ENCODE measurements at places on chromosomes 7 and 10.
A peak's percentile ranks its signal among the peaks of the same experiment; 100 is the strongest.

DNA sequence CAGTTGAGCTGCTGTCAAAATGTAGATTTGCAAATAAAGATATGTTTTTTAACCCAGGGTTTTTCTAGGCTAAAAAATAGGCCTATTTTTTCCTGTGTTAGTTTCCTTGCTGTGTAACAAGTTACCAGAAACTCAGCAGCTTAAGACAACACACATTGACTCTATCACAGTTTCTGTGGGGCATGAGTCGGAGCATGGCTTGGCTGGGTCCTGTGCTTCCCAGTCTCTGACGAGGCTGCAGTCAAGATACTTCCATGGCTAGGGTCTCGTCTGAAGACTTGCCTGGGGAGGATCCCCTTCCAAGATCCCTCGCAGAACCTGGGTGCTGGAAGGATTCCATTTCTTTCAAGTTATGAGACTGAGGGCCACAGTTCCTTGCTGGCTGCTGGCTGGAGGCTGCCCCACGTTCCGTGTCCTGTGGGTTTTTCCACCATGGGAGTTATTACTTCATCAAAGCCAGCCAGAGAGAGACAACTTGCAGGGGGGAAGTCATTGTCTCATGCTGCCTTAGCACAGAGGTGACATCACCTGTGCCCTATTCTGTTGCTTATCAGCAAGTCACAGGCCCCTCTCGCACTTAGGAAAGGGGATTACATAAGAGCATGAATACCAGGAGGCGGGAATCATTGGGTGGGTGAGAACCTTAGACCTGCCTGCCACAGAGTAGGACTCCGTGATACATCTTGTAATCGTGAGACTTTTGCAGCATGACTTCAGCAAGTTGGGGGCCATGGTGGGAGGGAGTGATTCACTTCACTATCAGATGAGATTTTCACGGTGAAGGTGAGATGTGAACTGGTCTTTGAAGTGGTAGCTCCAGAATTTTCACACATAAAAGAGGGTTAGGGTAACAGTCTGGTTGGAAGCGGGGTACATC is 77.9 kb downstream of the CCNY start:
- DNase-seq, result no peak

DNA sequence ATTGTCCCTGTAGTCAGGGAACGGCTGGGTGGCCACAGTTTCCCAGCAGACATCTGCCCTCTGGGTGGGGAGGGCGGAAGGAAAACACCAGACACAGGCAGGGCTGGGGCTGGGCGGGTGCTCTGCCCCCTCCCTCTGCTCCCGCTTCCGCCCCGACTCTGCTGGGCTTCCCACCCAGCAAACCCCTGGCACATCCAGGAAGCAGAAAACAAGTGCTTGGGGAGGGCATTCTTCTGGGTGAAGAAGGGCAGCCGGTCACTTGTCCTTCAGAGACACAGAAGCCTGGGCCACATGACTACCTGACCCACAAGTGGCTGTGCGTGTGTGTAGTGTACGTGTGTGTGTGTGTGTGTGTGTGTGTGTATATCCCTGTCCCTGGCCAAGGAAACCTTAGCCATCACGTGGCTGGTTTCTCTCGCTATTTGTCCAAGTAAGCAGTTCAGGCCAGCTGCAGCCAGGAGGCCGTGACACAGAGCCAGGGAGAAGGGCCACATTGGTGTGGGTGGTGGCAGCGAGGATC is 77.9 kb downstream of the ZMIZ1 start:
- no peak for DNase-seq

- DNase-seq, result no peak
Measured at GRCh38 chr7:81233208-81233940, 314.5 kb upstream of the SEMA3C start.

DNA sequence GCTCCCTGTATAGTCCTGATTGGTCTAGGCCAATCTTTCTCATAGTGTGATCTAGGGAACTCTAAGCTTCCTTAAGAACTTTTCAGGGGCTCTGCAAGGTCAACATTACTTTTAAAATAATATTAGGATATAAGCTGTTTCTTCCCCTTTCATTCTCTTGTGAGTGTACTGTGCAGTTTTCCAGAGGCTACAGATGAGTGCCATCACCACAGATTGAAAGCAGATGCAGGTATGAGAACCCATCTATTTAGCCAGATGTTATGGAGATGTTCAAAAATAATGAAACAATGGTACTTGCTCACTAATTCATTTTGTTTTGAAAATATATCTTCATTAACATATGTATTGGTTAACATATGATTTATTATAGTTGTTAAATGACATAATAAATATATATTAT is 169.2 kb upstream of the SEMA3A start:
- DNase-seq, result no peak

DNA sequence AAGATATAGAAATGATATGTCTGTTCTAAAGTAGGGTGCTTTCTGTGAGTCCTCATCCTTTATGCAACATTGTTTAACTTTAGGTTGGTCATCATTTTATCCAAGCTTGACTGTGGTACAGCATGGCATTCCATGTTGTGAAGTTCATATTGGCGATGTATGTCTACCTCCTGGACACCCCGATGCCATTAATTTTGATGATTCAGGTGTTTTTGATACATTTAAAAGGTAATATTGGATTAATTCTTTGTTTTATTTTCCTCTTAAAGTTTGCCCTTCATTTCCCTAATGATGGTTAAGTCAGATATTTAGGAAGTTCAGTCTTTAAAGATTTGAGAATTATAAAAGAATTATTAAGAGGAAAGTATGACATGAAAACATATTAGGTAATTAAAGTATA is 21.3 kb downstream of the HBP1 start:
- no peak for DNase-seq

- DNase-seq, result no peak
Measured at GRCh38 chr7:77858278-77858677, 59.7 kb downstream of the PHTF2 start.

DNA sequence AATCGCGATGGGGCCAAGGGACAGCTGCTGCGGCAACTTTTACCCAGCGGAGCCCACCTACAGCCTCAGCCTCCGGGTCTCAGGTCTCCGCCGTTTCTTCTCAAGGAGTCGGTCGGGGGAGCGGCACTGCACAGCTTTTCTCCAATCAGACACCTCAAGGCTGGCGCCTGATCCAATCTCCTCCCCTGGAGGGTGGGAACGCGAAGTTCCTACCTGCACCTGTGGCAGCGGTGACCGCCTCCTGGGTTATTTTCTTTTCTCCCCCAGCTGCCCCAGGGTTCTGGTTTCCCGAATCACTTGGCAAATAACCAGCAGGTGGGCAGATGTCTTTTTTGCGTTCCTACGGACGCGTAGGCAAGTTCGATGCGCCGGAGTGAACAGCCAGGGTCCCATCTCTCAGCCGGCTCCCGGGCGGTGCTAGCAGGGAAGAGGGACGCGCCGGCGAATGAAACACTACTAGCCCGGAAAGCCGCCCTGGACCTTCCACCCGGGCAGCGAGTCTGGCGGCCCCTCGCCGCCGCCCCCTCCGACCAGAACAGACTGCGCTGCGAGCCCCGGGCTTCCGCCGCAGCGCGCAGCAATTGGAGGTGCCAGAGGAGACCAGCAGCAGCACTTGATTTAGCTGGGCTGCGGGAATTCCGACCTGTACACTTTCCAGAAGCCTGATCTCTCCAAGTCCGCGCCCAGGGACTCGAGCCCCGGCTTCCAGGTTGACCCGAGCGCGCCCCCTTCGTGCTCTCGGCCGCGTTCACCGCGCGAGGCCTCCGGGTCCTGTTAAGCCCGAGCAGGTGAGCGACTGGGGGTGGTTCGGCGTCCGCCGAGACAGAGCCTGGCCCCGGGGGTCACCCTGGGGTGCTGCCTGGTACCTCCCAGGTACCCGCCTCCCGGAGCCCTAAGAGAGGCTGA is at the start of gene PRR15:
Gene PRR15 (plus strand): TSS at position 246 of the 906 bp plus-strand sequence. CDS start 2,495 bp downstream, outside the sequence.
- no peak for DNase-seq

DNA sequence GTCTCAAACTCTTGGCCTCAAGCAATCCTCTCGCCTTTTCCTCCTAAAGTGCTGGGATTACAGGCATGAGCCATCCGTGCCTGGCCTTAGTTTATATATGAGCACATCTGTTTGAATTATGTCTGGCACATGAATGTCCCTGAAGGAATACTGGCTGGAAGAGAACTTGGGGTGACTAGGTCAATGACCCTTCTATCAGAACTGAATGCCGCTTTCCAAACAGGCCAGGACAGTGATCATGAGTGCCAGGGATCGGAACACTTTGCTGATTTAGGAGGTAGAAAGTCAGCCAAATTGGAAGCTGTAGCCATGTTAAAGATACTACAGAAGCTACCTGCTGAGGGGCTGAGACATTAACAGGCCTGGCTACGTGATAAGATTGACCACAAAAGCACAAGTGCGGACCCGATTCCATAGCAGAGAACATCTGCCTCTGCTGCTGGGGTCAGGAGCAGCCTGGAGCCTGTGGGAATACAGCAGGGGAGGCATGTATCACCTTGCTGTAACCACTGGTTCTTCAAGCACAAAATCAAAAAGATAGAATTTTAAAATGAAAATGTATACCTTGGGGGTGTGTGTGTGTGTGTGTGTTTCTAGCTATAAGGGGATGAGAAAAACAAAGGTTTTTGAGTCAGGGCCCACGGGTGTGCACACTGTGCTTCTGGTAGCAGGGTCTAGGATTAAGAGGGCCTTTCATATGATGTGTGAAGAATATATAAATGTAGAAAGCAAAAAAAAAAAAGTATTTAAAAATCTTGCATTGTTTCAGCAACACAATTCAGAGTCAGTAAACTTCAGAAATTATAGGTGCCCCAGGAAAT is 293.7 kb downstream of the BBS9 start:
- no peak for DNase-seq

DNA sequence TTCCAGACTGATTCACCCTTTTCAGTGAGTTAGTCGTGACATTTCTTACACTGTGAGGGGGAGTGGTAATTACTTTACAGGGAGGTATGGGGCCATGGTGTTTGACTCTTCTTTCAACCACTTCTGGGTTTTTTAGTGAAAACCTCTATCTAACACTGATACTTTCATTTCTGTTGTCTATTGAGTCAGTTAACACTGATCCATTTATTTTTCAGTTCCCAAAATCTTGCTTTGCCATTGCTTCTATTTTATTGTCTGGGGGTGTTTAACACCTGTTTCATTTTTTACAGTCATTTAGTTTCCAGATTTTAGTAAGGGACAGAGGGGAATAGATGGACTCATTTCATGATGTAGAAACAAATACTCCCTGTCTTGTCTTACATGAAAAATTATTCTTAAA is 61.5 kb downstream of the HELLS start:
- no peak for DNase-seq

DNA sequence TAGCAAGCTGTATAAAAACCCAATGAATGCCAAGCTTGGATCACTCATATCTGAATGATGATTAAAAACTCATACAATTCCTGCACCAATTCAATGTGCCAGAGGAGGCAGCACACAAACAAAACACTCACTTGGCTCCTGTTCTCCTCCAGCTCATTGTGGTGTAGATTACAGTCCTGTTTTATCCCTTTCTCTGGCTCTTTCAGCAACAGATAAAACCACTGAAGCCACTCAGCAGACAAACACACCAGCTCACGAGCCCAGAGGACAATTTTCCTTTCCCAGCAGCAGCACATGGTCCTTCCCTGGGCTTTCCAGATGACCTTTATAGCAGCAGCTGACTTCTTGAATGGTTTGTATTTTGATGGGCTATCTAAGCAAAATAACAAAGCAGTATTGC is 107.3 kb upstream of the STARD3NL start:
- DNase-seq, result no peak

GRCh38 chr10:70437721-70438120 is 3.8 kb downstream of the NODAL start:
- no peak for DNase-seq

GRCh38 chr10:102152545-102152890 is 329 bp downstream of the NOLC1 start:
- peak; percentile 35 for DNase-seq

- DNase-seq, result no peak
Measured at GRCh38 chr7:5303591-5304505, 21.1 kb downstream of the SLC29A4 start.

DNA sequence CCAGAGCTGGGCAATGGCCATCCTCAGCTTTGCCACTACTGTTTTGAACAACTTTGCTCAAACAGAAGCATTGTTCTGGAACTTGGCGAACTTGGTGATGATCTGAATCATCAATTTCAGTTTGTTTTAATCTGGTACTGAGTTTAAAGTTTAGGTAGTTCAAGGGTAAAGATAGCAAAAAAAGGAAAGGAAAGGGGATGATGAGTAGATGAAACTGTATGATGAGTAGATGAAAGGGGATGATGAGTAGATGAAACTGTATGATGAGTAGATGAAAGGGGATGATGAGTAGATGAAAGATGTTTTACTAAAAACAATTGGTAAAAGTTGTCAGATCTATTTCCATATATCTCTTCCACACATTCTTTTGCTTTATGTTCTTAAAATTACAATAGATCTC is 737.0 kb downstream of the LRMDA start:
- no peak for DNase-seq

GRCh38 chr10:34811126-34811967 is 3.7 kb downstream of the PARD3 start:
- DNase-seq, result no peak

- DNase-seq, result no peak
Measured at GRCh38 chr10:133247681-133248333, 10.2 kb downstream of the VENTX start.

DNA sequence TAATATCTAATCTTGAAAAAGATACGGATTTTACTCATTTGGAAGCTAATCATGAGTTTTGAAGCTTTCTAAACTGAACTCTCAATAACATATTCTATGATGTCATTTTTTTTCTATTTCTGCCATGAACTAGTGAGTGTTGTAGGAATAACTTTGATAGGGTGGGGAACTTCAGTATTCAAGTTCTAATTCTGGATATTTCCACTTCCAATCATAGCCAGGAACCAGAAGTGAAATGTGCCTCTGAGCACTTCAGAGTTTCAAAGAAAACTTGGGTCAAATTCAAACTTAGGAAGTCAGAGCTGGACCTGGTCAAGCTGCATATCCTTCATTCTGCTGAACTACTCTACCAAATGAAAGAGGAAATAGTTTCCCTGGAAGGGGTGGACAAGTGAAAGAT is 847 bp downstream of the AGMO start:
- no peak for DNase-seq

GRCh38 chr10:105347487-105347886 is 706.4 kb downstream of the SORCS3 start:
- no peak for DNase-seq

DNA sequence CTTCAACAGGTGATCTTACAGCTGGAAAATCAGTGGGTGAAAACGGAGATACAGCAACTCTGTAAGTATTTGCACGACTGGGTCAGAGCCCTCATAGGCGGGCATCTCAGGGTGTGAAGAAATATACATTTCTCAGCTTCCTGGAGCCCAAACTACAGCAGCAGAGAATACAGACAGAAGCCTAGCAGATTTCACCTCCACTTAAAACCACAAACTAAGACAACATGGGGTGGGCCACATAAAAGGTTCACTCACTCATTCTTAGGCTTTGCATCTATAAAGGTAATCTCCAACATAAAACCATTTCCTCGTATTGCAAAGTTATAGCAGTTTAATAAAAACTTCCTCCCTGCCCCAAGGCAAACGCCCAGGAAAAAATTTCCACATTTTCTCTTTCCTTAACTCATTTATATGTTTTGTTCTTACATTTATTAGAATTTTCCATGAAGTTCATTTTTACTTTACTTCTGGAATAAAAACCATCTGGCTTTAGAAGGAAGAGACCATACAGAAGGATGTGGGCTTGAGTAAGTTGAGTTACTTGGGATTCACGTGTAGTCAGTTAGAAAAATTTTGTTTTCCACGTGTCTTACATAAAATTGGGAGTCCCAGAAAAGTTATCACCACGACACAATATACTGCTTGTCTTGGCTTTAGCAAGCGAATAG is 327.1 kb downstream of the FRMD4A start:
- DNase-seq, result no peak

GRCh38 chr7:90201500-90202195 is 9.9 kb upstream of the STEAP2 start:
- DNase-seq, result no peak

GRCh38 chr10:103557455-103557854 is 64.0 kb downstream of the NEURL1 start:
- DNase-seq, result no peak
